ENCODE measurements at places on chromosomes 5 and 9. TPM values are rescaled to one million over a fixed set of nuclear protein-coding genes. Genes with fewer than 3 reads are reported as not detected.

The PGM5 gene
- total RNA-seq: not detected

The SEMA5A gene
- total RNA-seq: 12.0 TPM

The IRX1 gene
- 5.4 TPM for total RNA-seq

The ARHGEF37 gene
- 0.69 TPM for total RNA-seq

The LIX1 gene
- total RNA-seq: not detected

The ODF2 gene
- 44.7 TPM for total RNA-seq

The SLCO4C1 gene
- total RNA-seq: not detected

DNA sequence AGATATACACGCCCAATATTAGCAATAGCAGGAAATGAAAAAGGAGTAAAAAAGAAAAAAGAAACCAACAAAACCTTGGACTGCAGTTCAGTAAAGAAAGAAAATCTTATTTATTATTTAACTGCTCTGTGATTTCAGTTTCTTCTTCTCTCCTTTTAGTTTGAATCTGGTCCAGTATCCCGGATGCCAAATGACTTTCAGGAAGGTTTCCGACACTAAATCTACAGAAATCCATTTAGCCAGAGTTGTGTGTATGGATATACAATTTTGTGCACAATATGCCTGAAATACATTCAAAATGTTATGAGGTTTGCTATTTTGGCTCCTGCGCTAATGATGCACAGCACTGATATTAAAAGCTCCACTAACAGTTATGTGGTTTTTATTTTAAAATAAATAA lies 64.5 kb downstream of the FBXL7 start:
- DNase-seq: no peak

- no peak for DNase-seq
Measured at GRCh38 chr9:101849102-101849707, 110.8 kb upstream of the GRIN3A start.

DNA sequence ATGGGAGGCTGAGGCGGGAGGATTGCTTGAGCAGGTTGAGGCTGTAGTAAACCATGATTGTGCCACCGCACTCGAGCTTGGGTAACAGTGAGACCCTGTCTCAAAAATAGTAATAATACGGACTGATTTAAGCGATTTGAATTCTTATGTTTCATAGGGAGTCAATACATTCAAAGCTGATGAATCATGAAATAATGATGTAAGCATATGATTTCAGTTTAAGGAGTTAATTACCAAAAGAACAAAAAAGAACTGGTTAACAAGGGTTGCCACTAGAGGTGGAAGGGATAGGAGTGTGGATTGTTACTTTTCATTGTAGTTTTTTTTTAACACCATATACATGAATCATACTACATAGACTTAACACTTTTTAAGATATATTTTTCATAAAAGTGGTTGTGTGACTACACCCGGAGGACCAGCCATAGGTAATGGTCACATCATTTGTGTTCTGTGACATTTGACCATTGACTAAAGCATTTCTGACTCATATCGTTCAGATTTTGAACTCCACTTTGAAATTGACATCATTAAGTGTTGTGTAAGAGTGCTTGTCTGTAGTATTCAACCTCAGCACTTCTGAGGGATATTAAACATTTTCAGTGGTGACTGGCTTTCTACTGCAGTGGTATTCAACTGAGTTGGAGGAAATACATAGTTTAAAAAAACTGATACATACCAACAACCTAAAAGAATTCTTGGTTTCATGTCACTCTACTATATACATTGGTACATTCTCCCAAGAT lies 7.0 kb downstream of the TRMT10B start:
- no peak for DNase-seq

DNA sequence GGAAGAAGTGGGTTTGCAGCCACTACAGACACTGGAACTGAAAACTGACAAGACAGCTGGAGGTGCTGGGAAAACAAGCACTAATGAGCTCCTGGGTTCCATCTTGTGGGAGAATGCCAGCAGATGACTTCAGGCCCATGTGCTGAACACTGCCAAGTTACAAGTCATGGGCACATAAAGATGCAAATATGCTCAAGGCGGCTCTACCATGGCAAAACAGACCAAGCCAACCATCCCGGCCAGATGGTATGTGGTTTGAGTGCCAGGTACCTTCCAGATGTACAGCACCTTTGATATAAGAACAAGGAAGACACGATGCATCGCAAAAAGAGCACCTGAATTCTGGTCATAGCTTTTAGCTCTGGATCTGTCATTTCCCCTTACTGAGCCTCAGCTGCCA lies 19.9 kb downstream of the TNFSF8 start:
- no peak for DNase-seq

DNA sequence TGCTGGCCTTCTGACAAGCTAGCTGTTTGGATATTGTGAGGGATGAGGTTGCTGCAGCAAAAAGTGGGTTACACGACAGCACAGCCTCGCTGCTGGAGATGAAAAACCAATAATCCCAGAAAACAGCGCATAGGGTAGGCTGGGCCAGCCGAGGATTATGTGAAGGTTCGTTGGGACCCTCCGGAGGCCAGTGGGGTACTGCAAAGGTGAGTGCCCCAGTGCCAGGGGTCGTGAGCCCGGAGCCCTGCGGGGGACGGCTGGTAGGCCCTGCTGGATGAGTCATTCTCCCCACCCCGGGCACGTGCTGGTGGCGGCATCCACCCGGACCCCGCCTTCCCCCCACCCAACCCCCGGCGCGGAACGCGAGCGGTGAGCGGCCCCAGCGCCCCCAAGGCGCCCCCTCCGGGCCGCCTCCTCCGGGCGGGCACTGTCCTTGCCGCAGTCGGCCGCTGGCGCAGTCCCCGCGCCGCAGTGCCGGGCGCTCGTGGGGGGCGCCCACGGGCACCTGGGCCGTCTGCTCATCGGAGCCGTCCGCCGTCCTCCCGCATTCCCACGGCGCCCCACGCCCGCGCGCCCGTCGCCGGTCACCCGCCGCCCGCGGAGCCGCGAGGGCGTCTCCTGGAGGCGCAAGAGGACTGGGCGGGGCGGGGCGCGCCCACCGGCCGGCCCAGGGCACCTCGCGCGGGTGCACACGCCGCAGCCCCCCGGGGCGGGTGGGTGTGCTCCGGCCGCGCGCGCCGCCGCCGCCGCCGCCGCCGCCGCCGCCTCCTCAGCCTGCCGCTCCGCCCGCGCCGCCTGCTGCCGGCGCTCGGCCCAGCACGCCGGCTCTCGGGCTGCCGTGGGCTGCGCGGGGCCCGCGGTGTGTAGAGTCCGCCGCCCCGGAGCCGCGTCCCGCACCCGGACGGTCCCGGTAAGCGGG lies at the start of gene PHF24:
TSS of gene PHF24 (plus strand) at position 794 of the 919 bp plus-strand sequence. CDS start 13,014 bp downstream, outside the sequence.
- DNase-seq: no peak

DNA sequence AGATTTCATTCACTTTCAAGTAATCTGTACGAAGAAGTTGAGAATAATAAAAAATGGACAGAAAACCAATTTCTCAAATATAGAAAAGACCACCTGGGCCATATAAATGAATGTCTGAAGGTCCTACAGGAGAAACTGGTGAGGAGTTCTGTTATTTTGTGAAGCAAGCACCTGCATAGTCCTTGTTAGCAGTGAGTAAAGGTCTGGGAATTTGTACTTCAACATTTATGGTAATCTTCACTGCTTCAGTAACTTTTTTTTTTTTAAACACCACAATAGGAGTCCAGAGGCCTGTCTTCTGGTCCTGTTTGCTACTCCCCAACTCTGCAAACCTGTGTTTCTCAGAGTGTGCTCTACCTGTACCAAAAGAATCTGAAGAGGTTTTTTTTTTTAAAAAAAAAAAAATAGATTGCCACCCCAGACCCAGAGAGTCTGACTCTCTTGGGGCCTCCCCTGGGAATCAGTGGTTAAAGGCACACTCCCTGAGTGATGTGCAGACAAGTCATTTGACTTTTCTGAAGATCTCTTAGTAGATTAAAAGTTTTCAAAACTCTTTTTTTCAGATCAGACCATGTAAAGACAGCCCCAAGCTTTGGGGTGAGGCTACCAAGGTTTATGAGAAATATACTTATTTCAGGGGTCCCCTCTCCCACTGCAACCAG lies 55.5 kb downstream of the FAM81B start:
- DNase-seq: no peak

DNA sequence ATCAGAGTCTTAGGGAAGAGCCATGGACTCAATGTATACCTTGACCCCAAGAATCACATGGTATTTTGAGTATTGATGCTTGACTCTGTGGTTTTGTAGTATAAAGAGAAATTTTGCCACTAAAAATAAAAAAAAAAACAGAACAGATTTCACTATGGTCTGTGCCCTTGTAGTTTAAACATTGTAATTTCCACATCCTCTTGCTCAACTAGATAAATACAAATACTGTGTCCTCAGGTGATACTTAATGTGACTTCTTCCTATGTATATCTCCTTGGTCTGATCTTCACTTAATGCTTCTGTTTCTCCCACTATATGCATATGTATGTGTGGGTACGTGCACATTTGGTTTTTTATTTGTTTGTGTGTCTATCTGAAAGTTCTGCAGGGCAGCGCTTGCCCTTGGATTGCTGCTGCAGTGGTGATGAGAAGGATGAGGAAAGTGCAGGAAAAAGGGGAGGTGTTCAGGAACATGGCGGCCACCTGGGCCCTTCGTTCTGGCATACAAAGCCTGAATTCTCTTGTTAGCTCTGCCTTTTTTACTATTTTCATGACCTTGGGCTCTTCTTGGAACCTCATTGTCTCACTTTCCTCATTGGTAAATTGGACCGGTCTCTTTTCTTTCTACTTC lies 222.2 kb downstream of the MAST4 start:
- no peak for DNase-seq

- DNase-seq: no peak
Measured at GRCh38 chr9:4836676-4837075, 43.9 kb downstream of the RCL1 start.

GRCh38 chr5:42581845-42582244 lies 158.6 kb downstream of the GHR start:
- DNase-seq: no peak

DNA sequence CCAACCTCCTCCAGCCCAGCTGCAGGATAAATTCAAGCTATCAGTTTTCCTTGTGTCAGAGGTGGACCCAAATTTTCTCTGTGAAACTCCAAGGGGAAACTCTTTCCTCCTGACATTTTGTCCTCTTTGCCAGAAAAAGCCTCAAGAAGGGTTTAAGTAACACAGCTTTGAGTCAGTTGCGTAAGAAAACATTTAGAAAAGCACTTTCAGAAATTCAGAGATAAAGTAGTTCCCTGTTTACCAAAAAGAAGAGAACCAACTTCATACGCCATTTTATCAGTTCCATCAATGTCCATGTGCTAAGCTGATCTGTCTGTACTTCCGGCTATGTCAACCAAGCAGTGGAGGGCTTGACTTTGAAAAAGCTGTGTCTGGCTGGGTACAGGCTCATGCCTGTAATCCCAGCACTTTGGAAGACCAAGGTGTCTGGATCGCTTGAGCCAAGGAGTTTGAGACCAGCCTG lies 19.9 kb upstream of the SUSD1 start:
- no peak for DNase-seq

DNA sequence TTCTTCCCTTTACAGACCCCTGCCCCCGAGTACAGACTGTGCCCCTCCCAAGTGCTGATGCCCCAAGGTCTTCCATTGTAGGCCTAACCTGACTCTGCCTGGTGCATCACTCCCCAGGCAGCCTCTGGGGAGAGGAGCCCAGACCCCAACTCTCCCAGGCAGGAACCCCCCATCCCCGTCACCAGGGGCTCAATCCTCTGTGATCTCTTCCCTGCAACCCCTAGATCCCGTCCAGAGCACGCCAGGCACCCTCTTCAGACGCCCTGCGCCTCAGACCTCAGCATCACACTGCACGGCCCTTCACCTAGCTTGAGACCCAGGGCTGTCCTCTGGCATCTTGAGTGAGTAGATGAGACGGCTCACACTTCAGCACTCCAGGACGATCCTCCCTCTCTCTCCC lies 6.4 kb upstream of the EGR1 start:
- no peak for DNase-seq

DNA sequence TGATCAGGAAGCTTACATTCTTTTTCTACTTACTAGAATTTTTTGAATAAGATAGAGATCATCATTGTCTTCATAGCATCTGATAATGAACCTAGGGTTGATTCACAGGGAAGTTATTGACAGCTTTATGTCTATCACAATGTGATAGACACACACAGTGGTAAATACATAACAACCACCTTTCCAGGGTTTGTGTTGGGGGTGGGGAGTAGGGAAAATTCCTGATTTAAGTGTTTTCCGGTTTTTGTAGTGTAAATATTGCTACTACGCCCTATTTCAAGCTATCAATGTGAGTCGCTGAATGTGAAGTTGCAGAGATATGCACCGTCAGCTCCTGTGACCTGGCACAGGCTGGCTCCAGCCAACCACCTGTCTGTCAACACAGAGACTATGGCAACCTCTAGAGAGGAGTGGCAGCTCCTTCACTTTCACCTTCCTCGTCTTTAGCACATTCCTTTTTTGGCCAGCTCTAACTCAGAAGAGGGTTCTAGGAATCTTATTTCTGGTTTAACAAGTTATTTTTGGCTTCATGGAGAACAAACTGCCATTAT lies 224.9 kb downstream of the MAT2B start:
- no peak for DNase-seq

- DNase-seq: no peak
Measured at GRCh38 chr9:110208031-110208430, at the start of gene C9orf152. Gene C9orf152 (minus strand): TSS chr9:110208159. CDS start chr9:110207579, 580 bp downstream.

DNA sequence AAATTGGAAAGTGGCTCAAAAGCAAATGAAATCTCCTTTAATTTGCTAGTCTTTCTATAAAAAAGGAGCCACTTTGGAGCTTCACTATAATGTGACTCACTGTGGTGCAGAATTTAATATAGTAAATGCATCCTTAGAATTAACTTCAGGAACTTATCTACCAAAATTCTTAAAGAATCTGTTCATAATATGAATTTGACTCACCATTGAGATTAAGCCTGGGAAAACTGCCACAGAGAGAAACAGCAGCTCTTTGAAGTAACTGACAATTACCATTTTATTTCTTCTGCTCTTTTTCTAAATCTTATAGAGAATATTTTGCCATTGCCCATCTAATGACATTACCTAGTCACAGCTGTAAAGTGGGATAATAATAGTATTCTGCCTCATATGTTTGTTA lies 211.9 kb upstream of the CDH6 start:
- no peak for DNase-seq

- peak; percentile 79 for DNase-seq
Measured at GRCh38 chr5:73376618-73377170, 71.9 kb downstream of the FOXD1 start.

- DNase-seq: no peak
Measured at GRCh38 chr5:17443333-17444130, 54.5 kb upstream of the TAF11L2 start.

- peak; percentile 25 for DNase-seq
Measured at GRCh38 chr5:98997000-98997399, 68.2 kb upstream of the CHD1 start.

DNA sequence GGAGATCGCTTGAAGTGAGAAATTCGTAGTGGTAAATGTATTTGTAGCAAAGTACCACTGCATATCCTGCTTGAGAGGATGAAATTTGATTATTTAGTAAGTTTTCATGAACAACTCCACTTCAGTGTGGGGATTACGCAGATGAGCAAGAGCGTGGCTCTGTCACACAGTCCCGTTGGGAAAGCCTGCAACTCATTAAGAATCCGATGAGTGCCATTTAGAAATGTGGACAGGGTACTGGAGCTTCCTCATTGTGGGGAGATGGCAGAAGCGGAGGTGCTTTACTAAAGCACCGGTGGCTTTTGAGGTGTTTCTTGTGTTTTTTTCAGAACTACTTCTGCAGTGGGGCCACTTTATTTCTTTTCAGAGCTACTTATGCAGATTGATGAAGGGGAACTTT lies 1.4 kb downstream of the TJP2 start:
- DNase-seq: no peak

- DNase-seq: peak; percentile 63
Measured at GRCh38 chr5:33343676-33344327, 97.0 kb upstream of the TARS1 start.

All from A172 (cell line).